NCI-H1694 (cell line): ENCODE measurements at places on chromosomes 5 and 9.

DNA sequence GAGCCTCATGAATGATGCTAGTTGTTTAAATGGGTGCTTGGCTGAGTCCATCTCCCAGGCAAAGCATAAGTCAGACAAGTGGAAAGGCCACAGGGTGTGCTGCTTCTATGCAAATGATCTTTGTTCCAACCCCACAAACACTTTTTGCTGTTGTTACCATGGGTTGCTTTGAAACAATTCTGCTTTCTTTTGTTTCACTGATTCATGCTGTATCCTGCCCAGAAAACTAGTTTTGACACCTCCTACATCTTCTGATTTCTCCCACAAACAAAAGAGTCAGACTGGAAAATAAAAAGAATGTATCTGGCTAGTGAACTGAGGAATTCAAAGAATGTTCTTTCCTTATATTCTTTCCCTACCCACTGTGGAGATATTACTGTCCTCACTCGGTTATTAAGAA lies 298.6 kb downstream of the DIRAS2 start:
- DNase-seq: no peak

GRCh38 chr5:169168280-169168679 lies 132.7 kb downstream of the SLIT3 start:
- no peak for DNase-seq

DNA sequence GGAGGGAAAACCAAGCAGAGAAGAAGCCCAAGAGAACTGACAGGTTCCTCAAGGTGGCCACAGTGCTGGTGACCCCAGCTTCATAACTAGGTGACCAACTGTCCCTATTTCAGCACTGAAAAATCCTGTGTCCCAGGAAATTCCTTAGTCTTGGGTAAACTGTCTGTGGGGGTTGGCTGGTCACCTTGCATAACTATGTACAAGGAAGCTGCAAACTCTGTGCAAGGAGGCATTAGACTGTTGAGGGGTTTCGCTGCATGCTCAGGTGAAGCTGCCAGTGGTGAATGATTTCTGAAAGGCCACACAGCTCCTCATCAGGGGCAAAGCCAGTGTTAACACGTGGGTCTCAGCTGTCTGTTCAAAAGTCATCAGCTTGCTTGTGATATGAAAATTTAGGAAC lies 36.9 kb downstream of the PCSK5 start:
- no peak for DNase-seq

GRCh38 chr9:124271660-124272059 lies 13.9 kb downstream of the NEK6 start:
- no peak for DNase-seq

- DNase-seq: no peak
Observed at GRCh38 chr9:74497748-74498620, 849 bp downstream of the RORB start.

- DNase-seq: no peak
Observed at GRCh38 chr5:165282491-165282890, 1777.1 kb downstream of the MAT2B start.

- DNase-seq: no peak
Observed at GRCh38 chr9:75873712-75874111, 16.8 kb upstream of the PCSK5 start.

- DNase-seq: no peak
Observed at GRCh38 chr5:150532996-150533395, 25.1 kb downstream of the NDST1 start.

DNA sequence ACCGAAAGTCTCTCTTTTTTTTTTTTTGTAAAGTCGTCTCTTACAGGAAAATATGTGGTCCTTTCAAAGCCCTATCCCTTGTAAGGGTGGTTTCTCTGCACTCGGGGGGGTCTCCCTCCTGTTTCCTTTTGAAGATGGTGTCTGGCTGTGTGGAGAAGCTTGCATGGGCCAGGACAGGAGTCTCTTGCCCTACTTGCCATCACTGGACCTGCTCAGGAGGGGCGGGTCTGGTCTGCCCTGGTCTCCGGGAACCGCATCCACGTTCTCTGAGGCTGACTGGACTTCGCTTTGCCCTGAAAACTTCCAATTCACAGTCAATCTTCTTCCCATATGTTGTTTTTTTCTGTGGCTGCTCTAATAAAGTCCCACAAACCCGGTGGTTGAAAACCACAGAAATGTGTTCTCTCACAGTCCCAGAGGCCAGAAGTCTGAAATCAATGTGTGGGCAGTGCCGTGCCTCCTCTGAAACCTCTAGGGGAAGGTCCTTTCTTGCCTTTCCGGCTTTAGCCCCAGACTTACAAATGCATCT lies 92.9 kb upstream of the IER5L start:
- DNase-seq: no peak

DNA sequence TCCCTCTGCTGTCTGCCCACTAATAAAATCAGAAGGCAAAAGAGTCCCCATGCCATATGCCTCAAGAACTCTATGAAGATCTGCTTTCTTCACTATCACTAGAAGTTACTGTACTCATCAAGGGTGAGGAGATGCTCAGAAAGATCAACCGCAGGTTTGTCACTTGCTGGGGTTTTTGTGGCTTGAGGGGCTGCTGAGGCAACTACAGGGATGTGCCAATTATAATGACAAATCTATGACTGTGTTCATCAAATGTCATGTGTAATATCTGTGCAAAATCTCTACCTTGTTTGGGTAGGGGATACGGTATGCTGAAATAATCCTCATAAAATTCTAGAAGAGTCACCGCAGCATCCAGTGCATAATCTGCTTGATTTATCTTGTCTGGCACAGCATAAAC lies 13.0 kb downstream of the ERAP1 start:
- no peak for DNase-seq

DNA sequence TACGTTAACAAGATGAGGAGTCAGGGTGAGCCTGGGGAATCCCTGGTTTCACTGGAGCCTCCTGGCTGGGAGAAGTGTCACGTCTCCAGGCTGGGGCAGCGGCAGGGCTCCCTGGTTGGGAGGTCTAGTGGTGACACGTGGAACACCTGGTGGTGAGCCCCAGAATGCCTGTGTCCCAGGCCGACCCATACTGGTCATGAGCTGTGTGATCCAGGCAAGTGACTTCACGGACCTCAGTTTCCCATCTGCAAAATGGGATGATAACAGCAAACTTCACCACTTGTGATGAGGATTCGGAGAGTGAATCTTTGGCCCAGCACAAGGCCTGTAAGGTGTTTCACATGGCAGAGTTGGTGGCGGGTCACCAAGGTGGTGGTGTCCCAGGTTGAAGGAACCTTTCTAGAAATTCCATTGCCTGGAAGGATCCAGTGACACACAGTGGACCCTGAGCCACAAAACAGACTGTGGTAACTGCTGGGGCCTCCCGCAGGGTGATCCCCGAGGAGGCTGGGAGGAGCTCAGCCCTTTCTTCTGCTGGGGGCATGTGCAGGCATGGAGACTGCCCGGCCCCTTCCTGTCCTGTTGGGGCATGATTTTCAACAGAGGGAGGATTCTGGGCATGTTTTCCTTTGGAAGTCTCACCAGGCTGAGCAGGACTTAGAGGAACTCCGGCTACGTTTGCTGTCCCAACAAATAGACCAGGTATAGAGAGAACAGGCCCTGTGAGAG lies 153.9 kb upstream of the IER5L start:
- DNase-seq: no peak

GRCh38 chr9:98625728-98626127 lies 83.0 kb downstream of the GABBR2 start:
- no peak for DNase-seq

DNA sequence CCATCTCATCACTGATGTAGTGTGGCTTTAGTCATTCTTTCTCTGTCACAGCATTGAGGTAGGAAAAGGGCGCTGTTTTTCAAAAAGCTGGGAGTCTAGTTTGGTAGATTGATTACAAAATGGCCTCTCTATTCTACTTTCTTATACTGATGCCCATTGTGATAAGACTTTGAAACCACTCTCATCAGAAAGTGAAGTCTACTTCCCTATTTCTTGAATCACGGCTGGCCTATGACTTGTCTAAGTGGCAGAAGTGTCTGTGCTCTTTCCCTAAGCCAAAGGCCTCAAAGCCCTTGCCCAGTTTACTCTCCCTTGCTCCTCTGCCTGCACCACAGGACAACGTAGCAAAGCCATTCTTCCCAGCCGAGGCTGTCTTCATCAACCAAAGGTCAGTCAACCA lies 83.0 kb upstream of the IL33 start:
- no peak for DNase-seq

DNA sequence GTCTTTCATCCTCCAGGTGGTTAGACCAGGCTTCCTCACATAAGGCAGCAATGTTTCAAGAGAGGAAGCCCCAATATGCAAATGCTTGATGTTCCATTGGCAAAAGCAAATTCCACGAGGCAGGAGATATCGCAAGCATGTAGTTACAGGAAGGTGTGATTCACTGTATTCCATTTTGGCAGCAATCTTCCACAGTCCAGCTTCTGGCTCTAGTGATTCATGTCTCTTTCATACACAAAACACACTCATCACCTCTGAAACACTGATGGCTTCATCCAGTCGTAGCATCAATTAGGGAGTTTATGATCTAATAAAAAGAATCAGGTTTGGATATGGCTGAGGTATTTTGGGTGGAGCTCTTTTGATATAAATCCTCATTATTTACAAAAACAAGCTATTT lies 552.2 kb upstream of the RIOK2 start:
- no peak for DNase-seq

- DNase-seq: no peak
Observed at GRCh38 chr5:152092580-152092979, 167.9 kb upstream of the GLRA1 start.

DNA sequence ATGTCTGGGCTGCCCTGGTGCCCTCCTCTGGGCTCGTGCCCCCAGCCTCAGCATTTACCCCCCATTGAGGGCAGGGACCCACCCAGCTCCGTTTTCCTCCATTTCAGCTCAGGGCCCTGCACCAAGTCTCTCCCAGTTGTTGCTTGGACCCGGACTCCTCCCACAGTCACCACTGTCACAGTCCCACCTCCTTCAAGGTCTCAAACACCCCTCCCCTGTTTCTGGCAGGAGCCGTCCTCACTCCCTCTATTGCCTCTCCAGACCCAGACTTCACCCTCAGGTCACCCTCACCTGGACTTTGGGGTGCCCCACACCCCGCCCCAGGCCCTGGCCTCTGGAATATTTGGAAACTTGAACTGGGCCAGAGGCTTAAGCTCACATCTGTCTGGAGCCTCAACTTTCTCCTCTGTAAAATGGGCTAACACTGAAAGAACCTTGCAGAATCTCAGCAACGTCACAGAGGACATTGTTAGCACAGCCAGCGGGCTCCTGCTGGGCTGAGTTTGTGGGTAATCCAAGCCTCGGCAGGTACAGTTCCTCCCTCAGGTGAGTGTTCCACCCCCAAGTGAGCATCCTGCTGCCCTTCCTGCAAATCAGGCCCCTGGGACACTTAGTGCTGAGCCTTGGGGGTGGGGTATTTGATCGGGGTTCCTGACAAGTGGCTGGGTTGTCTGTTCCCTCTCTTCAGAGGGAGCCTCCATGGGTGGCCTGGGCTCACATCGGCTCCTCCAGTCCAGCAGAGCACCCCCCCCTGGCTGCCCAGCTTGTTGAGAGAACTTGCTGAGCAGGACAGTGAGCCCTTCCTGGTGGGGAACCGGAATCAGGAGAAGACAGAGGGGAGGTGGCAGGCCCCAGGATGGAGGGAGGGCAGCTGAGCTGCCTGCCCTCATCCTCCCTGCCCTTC lies 130.1 kb downstream of the C9orf50 start:
- DNase-seq: no peak

DNA sequence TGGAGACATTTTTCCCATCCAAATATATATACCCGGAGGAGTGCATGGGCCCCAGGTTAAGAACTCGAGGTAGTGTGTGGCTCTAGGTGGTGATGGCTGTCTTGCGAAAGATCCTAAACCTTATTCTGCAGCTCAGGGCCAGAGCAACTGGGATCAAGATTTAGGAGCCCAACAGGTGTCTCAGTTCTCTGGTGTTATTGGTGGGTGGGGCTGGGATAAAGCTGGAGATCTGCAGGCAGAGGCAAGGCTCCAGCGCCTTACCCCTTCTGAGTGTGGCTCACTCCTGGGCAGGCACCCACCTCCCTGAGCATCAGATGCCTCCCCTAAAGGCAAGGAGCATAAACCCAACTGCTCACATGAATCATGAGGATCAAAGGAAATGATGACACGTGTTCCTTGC lies 11.2 kb downstream of the UBE2QL1 start:
- DNase-seq: no peak

DNA sequence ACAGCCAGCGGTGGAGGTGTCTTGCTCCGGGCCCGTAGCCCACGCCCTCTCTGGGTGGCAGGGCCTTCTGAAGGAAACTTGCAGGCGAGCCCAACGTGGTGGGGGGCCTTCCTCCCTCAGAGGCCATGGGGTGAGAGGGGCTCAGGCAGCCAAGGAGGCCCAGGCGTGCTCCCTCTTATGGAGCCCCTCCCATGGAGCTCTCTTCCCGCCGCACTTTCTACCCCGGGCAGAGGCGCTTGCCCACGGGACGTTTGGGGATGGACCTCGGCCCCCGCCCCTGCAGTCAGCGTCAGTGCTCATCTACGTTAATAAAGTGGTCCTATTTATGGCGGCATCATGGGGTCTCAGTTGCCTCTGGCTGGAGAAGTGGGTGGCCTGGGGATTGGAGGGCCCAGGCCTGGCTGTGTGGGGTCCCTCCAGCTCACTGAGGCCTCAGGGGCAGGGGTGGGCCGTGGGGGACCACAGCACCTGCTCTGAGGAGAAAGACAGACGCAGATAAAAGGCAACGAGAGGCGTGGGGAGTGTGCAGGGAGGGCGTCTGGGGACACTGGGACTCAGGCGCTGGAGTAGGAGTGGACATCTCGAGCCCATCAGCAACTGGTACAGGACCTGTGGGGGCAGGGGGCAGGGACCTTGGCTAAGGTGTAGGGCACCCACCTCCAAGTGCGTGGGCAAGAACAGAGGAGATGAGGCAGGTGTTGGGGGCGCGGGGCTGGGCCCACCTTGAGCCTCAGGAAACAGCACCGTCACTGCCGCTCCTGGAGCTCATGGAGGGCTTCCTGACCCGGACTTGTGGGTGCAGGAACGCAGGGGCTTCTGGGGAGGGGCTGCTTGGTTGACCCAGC lies 33.8 kb downstream of the FAM163B start:
- no peak for DNase-seq

GRCh38 chr9:84671586-84672521 lies 2.3 kb downstream of the NTRK2 start:
- no peak for DNase-seq

- DNase-seq: no peak
Observed at GRCh38 chr9:134689321-134690181, 47.9 kb downstream of the COL5A1 start.

DNA sequence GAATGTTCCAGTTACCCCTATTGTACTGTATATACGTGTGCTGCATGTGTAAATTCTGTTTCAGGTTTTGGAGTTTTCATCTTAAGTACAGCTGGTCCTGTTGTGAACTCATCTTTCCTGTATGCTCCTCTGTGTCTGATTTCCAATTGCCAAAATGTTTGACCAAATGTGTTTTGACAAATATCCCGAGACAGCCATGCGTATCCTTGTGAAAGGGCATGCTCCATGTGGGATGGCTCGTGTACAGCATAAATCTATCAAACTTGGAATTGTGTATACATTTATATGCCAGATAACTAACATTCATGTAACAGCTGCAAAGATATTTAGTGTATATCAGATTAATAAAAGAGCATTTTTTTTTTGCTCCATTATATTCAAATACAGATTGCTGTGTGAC lies 69.5 kb upstream of the IQGAP2 start:
- no peak for DNase-seq
